ENCODE measurements at places on chromosomes 13 and 19. TPM values are rescaled to one million over a fixed set of nuclear protein-coding genes. Genes with fewer than 3 reads are reported as not detected.

GRCh38 chr13:111393221-111393790 is 72.9 kb downstream of the TEX29 start:
- no peak for DNase-seq

GRCh38 chr19:50928831-50929230 is 17.6 kb upstream of the KLK4 start:
- DNase-seq = no peak

- no peak for DNase-seq
Observed at GRCh38 chr13:94783489-94783888, 71.1 kb upstream of the SOX21 start.

DNA sequence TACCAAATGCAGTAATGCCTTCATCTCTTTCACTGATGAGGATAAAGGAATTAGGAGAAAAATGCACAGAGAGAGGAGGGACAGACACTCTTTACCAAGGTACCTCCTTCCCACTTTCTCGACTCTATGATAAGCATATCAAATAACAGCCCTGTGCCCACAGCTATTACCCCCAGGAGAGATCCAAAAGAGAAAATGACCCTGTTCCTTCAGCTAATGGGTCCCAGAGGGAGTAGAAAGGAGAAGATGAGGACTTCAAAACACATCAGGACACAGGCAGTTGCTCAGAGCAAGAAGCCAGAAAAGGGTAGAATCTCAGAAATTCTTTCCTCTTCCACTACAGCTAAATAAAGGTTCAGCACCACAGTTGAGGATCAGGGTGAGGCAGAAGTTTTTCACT is 80.6 kb downstream of the ABCC4 start:
- DNase-seq = no peak

- DNase-seq = no peak
Observed at GRCh38 chr19:46591870-46592269, 9.3 kb upstream of the CALM3 start.

DNA sequence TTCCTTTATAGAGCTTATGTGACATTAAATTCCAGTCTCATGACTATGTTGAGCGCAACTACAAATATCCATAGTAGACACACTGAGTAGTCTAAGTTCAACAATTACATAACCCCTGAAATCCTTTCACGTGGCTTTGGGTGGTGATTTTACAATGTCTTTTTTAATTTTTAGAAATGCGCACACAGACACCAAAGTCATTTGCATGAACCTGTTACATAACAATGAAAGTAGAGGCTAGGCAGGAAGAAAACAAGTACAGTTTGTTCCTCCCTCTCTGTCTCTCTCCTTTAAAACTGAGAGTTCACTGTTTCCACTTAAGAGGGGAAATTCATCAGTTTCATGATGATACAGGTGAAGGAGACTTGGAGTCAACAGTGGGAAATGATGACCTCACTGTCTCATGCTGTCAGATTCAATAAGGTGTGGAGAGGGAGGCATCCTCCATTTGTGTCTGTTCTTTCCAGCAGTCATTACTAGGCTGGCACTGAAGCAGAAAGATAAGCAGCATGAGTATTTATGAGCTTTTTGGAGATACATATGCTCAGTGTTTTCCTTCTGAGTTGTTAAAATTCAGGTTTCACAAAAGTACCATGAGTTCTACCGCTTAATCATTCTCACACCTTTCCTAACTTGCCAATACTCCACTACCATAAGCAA is 201.8 kb downstream of the LHFPL6 start:
- DNase-seq = peak; percentile 3

DNA sequence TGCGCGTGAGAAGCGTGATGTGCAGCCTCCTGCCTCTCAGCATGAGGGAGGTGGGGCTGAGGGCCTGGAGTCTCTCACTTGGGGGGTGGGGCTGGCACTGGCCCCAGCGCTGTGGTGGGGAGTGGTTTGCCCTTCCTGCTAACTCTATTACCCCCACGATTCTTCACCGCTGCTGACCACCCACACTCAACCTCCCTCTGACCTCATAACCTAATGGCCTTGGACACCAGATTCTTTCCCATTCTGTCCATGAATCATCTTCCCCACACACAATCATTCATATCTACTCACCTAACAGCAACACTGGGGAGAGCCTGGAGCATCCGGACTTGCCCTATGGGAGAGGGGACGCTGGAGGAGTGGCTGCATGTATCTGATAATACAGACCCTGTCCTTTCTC is 8.7 kb downstream of the CD177 start:
- DNase-seq = peak; percentile 66

DNA sequence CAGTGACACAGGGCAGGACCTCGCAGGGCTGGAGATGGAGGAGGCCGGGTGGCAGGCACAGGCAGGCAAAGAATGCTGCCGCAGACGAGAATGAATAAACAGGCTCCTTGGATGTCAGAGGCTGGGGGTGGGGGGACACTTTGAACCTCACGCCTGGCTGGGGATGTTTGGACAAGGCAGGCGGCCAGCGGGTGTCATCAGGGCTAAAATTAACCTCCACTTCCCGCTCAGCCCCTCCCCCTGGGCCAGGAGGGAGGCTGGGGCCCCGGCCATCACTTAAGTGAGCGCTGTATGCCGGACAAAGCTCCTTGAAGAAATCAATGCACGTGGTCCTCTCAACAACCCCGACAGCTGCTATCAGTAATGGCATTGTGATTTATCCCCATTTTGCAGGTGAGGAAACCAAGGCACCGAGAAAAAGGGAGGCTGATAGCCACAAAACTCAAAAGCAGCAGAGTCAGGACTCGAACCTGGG is 10.3 kb upstream of the FUT5 start:
- peak; percentile 90 for DNase-seq

DNA sequence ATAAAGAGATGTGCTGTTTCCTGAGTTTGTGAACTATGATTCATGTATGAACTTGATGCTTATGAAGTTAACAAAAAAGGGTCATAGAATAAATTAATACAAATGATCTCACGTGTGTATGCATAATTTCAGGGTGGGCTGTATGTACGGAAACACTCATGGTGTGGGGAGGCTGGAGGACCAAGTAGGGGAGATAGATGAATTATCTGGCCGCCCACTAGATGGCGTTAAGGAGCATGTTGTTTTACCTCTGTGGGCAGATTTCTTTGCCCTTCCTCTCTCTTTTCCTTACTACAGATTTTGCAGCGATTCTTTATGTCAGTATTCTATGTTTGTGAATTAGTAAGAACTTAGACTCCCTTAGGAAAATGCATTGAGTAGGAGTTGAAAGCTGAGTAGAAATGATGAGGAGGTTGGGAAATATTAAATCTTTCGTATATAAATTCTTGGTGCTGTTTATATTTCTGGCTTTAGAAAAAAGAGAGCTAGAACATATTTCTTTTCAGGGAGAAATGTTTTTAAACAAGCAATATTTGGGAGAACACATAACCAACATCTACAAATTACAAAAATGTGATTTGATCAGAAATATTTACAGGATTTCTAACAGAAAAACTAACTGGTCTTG is 47.4 kb upstream of the TMTC4 start:
- DNase-seq = no peak

DNA sequence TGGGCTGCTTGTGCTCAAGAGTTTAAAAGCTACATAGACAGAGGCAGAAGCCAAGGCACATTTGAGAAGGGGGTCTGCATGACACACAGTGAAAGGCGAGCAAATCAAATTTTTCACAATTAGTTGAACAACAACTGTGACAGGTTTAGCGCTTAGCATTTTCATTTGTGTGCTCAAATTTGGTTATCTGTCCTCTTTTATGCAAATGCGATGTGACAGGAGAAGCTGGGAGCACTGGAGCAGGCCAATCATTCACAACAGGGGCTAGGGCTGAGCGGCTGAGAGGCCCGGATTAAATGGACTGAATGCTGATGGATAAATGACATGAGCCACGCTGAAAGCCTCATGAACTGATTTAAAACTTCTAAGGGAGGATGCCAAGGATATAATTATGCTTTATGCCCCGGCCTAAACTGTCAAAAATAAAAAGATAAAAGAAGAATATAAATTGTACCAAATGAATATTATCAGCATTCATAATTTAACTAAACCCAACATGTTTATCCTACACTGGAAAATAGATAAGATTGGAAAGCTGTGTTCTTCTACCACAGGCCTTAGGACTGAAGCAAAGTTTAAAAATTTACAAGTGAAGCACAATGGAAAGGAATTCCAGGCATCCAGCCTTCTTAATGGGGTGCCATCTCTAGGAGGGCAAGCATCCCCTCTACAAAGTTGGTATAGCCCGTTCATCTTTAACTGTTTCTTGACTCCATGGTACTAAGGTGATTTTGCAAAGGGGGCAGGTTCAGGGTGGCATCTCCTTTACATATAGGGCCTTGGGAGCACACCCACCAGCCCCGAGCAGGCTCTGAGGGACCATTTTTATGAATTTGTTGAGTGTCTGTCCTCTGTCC is 117.9 kb downstream of the RBM26 start:
- no peak for DNase-seq

DNA sequence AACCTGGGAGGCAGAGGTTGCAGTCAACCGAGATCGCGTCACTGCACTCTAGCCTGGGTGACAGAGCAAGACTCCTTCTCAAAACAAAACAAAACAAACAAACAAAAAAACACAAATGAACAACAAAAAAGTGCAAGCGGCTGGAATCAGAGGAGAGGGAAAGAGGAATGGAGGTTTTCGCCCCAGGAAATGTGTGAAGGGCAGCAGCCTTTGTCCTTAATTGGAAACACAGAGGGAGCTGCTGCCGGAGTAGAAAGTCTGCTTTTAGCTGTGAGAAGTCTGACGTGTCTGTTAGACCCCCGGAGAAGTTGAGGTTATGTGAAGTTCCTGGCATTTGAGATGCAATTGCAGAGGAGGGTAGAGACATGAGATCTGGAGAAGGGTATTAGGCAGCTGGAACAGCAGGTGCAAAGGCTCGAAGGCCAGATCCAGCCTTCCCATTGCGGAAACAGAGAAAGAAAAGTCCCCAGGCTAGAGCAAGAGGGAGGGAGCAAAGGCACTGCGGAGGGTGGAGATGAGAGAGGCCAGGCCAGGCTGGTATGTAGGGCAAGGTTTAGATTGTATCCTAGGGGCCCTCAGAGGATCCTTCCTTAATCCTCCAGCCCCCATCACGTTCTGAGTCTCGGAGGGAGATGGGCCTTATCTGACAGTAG is 473 bp downstream of the TMIGD2 start:
- peak; percentile 82 for DNase-seq

DNA sequence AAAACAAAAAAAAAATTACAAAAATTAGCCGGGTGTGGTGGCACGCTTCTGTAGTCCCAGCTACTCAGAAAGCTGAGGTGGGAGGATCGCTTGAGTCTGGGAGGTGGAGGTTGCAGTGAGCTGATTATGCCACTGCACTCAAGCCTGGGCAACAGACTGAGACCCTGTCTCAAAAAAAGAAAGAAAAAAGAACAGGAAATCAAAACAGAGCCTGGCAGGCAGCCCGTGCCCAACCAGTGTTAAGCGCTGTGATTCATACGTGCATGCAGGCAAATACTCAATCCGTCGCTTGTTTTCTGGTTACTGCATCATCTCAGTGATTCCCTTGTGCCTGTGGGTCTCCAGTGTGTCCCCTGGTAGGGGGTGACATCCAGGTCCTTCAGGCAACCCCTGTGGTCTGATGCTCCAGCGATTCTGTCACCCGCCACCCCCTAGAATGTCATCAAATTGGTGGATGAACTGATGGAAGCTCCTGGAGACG is 18.1 kb downstream of the DDX39A start:
- DNase-seq = peak; percentile 93

DNA sequence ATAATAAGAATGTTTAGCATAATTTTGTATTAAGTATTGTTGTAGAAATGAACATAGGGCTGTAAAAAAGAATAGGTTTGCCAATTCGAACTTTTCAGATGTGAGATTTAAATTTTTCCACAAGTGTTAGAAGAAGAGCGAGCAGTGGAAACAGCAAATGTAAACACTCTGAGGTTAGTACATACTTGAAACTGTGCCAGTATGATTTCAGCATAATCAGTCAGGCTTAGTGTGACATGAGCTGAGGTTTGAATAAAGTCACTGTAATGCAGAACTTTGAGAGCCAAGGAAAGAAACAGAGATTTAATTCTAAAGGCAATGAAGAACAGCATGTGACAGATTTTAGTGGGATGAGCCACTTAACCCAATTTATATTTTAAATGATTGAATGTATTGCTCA is 2166.4 kb downstream of the PCDH9 start:
- DNase-seq = no peak

GRCh38 chr13:64446372-64446771 is 2783.8 kb downstream of the PCDH9 start:
- no peak for DNase-seq

DNA sequence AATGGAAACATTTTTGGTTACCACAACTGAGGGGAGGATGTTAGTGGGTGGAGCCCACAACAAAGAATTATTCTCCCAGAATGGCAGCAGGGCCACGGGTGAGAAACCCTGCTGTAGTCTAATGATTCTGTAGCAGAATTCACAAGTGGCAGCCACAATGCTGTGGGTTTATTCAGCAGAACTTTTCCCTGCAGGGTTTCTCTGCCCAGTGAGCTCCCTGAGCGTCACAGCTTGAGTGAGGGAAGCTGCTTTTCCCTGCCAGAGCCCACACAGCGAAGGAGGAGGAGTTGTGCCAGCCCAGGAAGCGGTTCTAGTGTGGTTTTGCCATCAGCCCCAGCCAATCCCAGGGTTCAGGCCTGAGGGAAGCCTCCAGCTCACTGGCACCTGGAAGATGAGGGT is 4.4 kb downstream of the ATP12A start:
- DNase-seq = peak; percentile 90

GRCh38 chr13:99303863-99304521 is 3.2 kb downstream of the GPR183 start:
- no peak for DNase-seq

GRCh38 chr13:49997955-49998354 is 1.1 kb downstream of the TRIM13 start:
- DNase-seq = no peak

DNA sequence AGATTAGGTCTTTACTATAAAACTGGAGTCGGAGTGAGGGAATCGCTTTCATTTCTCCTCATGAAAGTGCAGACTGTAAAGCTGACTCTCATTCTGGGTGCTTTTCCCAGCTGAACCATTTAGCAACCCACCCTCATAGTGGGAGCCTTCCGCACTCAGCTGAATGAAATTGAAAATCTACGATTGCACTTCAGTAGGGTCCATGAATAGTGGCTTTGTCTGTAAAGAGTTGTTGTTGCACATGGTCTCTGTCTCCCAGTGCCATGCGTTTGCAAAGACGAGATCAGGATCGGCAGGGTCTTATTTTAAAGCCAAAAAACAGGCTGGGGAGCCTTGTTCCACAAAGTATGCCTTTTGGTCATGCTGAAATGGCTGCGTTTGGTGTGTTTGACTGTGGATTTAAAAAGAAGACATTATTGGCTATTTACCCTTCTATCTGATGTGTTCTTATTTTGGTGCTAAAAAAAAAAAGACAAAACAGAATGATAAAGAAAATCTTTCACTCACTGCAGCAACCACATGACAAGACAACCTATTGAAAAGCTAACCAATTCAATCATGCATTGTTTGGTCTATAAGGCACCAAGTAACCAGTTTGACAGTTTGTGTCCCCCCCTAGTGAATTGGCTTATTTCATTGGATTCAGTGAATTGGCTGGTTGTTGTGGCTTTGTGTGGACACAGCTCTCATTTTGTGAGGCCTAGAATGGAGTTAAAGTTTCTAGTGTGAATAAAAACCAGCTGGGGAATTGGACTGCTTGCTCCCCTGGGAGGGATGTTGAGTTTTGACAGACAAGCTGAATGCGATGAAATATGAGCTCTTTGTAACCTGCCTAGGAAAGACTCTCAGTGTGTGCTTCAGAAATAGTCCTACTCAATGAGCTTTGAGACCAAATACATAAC is 65.6 kb downstream of the ARHGAP35 start:
- peak; percentile 59 for DNase-seq

- no peak for DNase-seq
Observed at GRCh38 chr13:113457510-113457909, 4.2 kb upstream of the ADPRHL1 start.

ABHD13 gene
- 8.7 TPM for total RNA-seq

OR7C1 gene
- not detected for total RNA-seq

FAM124A gene
- total RNA-seq = 1.2 TPM

TLE2 gene
- total RNA-seq = 5.1 TPM

CD37 gene
- not detected for total RNA-seq

DZIP1 gene
- total RNA-seq = 34.0 TPM
